BE2C (cell line): ENCODE measurements at places on chromosomes 2 and 18.
A peak's percentile ranks its signal among the peaks of the same experiment; 100 is the strongest.

DNA sequence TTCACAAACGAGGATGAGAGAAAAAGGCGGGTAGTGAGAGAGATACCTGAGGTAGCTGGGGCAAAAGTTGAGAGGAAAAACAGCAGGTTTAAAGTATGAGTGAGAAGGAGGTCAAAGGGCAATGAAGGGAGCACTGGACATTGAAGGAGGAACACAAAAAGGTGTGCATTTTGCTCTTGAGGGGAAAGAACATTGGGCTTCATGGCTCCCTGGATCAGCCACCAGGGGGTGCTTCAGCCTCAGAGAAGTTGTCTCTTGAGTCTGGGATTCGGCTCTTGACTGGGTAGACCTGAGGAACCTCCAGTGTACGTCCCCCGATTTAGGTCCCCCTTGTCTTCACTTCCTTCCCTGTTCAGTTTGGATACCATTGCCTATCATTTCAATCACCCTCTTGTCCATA, 128.5 kb downstream of the RAPGEF4 start:
- peak; percentile 49 for DNase-seq

DNA sequence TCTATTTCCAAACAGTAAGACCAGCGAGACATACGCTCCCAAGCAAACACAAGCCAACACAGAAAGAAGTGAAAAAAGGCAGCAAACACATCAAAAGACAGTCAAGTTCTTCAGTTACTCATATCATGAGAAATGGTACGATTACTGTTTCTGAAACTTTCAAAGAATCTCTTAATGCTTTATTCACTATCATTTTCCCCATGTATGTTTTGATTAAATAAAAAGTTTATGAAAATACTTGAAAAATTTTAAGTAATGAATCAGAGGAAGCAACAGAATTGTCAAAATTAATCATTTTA, 114.9 kb downstream of the HDAC4 start:
- no peak for DNase-seq

DNA sequence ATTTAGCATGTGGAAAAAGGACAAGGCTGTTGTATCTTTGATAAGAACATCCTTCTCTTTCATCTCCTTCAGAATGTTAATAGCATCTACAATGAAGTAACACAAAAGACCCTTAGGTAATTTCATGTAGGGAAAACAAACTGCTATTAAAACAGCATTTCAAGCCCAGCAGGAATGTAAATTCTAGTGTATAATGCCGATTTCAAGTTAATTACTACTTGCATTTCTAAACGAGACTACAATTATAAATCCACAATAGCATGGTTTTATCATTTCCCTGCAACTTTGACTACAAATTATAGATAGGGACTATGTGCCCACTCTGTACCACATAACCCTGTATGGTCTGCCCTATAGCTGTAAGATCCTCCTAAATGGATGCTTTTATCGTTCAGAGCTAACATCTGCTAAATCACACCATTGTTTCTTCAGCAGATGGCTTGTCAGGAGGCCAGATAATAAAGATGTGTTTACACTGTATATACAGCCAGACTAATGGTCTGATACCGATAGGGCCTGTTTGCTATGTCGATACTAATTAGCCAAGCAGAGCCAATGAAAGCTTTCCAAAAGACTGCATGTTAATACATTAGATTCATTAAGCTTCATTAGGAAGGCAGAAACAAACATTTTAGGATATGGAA, 51.9 kb downstream of the LRPPRC start:
- DNase-seq = peak; percentile 53

GRCh38 chr2:1421731-1422130, 8.5 kb downstream of the TPO start:
- no peak for DNase-seq

DNA sequence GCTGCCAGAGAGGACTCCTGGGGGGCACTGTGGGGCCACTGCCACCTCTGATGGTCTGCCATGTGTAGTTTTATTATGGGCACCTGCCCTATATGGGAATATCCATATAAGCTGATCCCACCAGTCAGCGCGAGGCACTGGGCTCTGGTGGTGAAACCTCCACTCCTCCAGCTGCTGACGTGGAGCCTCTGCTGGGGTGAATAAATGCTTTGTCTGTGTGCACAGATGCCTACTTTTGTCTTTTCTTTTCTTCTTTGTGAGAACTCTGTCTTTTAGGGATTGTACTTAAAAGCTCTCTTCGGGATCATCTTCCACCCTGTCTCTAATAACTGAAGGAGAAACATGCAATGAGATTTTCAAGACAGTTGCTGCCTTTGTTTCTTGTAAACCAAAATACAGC, 68.9 kb upstream of the NCK2 start:
- DNase-seq = no peak

DNA sequence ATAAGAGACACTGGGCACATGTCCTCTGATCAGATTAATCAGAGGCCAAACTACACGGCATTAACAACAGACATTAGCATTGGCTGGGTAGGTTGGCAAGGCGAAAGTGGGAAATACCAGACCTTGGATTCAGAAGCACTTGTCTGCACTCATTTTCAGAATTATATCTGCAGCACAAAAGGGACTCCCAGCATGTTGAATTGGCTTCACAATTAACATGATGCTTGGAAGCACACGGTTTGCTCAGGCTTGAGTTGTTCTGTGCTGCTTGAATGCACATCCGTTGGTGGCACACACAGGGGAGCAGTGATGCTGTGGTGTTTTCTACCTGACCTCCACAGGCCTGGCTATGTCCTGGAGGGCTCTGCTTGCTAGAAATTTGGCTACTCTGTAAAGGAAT, 83.9 kb downstream of the ACTR3 start:
- no peak for DNase-seq

- no peak for DNase-seq
These were observed 104.3 kb upstream of the CNGA3 start for GRCh38 chr2:98242003-98242402.

- DNase-seq = no peak
These were observed 109.5 kb downstream of the RNF144A start for GRCh38 chr2:7026742-7027141.

DNA sequence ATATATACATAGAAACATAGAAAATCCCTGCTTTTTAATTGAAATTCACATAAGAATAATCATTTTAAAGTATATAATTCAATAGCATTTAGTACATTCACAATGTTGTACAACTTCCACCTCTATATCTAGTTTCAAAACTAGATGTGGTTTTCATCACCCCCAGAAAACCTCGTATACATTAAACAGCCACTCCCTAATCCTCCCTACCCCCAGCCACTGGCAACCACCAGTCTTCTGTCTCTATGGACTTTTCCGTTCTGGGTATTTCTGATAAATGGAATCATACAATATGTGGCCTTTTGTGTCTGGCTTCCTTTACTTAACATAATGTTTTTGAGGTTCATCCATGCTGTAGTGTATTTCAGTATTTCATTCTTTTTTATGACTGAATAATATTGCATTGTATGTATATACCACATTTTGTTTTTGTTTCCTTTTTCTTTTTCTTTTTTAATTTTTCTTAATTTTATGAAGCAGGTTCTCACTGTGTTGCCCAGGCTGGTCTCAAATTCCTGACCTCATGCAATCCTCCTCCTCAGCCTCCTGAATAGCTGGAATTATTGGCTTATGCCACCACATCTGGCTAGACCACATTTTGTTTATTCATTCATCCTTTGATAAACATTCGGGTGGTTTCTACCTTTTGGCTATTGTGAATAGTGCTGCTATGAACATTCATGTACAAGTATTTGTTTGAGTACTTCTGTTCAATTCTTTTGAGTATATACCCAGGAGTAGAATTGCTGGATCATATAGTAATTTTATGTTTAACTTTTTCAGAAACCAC, 50.6 kb upstream of the RNF152 start:
- DNase-seq = no peak

- DNase-seq = no peak
These were observed 25.9 kb upstream of the NEB start for GRCh38 chr2:151760139-151760650.

- no peak for DNase-seq
These were observed 76.3 kb downstream of the STPG4 start for GRCh38 chr2:47078541-47079482.

- DNase-seq = no peak
These were observed 93.8 kb upstream of the LDAH start for GRCh38 chr2:20916604-20917286.

DNA sequence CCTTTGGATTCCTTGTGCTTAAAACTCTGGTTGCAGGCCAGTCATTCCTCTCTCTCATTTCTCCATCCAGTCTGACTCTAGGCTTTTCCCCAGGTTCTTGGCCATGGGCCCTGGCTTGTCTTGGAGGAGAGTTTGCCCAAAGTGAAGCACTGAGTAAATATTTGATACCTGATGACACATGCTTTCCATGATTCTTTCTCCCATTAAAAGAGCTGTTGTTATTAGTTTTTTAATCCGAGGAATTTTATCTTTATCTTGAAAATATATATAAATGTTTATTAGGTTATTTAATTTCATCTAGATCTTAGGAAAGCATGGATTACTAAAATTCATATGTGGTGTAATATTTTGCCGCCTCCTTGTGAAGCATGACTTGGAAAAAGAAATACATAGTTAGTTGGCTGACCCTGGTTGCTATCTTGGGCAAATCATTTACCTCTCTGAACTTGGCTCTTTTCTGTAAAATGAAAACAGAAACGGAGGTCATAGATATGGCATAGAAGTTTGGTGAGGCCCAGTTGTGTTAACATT, 650.1 kb downstream of the SLC4A3 start:
- DNase-seq = no peak

GRCh38 chr2:65393743-65394422, 38.5 kb downstream of the SPRED2 start:
- DNase-seq = no peak

GRCh38 chr2:181682026-181682789, 1.9 kb upstream of the NEUROD1 start:
- no peak for DNase-seq

DNA sequence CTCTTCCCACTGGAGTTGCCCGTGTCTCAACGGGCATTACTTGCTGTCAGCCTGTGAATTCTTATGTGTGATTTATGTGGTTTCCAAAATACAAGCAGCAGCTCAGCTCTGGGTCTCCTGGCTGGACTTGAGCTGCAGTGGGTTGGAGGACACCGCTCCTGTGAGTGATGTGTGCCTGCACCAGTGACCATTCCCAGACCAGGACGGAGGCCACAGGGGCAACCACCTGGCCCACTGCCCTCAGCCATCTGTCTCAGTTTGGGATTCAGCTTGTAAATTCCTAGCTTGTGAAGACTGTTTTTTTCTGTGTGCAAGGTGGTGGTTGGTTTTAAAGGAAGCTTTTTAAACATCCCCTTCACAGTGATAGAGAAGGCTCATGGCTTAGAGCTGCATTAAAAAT, 261.0 kb downstream of the BCL2 start:
- DNase-seq = no peak

GRCh38 chr2:96809216-96809882, 6.7 kb upstream of the CNNM3 start:
- DNase-seq = no peak

DNA sequence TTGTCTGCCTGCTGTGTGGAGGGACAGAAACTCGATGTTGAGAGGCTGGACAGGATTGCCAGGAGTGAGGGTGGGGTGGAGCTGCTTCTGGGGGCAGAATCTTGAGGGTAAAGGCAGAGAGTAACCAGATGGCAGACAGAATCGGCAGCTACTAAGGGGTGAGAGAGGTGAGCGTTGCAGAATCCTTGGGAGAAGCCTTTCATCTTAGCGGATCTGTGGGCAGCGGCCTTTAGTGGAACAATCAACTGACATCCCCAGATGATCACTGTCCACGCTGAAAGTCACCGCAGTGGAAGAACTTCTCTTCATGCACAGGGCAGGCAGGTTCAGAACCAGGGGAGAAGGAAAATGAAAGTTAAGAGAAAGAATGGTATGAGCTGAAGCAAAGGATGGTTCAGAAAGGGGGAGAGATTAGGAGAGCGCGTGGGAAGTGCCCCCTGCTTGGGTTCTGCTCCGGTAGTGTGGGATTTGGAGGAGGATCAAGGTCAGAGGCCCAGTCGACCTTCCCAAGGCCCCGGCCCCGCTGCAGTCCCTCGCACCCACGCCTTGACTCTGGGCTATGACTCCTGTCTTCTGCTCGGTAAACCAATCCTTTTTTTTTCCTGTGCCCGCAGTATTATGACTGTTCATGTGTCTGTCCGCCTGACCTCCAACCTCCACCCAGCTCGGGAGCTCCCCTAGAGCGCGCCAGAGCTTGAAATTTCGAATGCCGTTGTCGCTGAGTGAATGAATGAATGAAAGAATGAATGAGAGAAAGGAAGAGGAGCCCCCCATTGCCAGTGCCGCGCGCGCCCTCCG, 584 bp downstream of the BOLA3 start:
- DNase-seq = no peak

DNA sequence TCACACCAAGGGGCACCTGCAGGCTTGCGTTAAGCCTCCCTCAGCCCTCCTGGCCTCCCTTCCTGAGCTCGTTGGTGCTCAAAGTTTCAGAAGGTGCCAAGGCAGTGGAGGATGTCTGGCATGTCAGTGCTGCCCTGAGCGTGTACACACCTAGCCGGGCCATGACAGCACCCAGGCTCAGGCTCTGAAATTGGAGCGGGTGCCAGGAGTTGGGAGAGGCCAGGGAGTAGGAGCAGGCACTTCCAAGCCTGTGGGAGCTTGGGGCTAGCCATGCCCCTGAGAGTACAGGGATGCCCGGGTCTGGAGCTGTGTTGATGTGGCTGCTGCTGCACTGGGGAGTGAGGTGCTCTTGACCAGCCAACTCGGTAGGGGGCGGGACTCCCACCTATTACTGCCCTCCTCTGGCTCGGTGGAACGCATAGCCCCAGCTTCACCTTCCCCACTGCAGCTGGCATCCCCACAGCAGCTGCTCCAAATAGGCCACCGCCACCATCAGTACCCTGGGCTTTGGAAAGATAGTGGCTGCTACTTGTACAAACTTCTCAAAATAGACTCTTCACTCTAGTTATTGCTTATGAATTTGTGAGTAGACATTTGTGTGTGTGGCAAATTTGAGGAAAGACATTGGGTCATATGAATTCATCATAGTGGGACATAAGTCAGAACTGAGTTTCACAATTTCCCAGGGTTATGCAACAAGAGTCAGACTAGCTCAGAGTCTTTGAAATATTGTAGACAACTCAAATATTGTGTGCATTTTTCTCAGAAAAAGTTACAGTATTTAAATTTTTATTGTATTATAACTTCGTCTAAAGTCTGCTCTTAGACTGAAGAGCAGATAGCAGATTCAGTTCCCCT, 6.8 kb upstream of the PCARE start:
- no peak for DNase-seq

DNA sequence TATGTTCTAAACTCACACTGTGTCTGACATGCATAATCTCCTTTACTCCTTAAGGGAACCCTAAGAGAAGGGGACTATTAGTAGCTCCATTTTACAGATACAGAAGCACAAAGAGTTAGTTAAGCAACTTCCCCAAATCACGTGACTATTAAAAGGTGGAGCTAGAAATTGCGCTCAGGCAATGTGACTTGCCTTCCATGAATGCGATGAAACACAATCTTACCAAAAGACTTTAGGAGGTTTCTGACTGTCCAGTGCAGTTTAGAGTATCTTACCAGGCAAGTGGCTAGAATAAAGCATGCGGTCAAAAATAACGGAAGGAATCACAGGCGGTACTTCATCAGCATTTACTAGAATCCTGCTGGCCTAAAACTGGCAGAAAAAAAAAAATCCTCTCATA, 70.4 kb downstream of the ZNF521 start:
- DNase-seq = no peak

- no peak for DNase-seq
These were observed 60.2 kb upstream of the TXNDC2 start for GRCh38 chr18:9825571-9826073.
